ENCODE measurements at places on chromosomes 1 and 21. TPM values are rescaled to one million over a fixed set of nuclear protein-coding genes. Genes with fewer than 3 reads are reported as not detected.

CLDN19 gene
- total RNA-seq = not detected

ZNF672 gene
- total RNA-seq = 29.8 TPM

KCNH1 gene
- total RNA-seq = 0.10 TPM

ASCL5 gene
- total RNA-seq = not detected

SMG7 gene
- 70.2 TPM for total RNA-seq

ATP6V1G3 gene
- not detected for total RNA-seq

ARMH1 gene
- total RNA-seq = 4.1 TPM

SLC2A5 gene
- total RNA-seq = not detected

PPIAL4G gene
- total RNA-seq = 0.08 TPM

DNA sequence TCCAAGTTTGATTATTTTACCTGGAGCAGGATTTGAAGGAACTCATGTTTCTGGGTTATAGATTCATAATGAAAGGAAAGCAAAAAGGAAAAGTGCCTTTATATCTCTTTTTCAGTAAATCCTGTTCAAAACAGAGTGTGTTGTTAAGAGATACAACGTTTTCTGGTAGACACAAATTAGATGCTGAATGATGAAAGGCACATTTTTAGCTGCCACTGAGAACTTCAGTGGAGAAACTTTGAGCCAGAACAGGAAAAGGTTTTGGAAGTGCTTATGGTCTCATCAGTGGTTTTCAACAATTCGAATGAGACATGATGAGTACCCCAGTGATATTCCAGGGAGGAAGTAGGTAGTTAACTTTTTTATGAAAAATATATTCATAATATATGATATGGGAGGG lies 338.0 kb upstream of the C1orf87 start:
- no peak for DNase-seq

DNA sequence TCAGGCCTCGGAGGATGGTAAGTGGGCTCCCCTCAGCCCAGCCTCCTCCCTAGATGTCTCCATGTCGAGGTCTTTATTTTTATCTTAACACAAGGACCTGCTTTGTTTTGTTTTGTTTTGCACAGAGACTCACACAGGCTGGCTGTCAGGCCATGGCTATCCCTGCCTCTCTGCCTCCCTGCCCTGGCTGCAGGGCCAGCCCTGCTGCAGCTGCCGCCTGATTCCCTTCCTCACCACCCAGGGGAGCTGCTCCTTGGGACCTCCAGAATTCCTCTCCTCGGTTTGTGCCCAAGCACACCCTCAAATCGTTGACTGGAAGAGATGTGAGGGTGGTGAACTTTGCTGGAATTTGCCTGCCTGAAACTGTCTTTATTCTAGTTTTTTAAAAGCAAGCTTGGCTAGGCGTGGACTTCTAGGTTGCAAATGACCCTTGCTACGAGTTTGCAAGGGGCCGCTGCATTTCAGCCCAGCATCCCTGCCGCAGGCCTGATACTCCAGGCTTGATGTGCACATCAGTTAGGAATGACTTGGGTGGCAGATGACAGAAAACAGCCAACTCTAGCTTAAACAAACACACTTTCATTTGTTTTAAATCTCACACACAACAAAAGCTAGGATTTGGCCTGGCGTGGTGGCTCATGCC lies 37.1 kb downstream of the WNT9A start:
- DNase-seq = no peak

GRCh38 chr1:247204177-247204647 lies 32.4 kb upstream of the ZNF124 start:
- no peak for DNase-seq

GRCh38 chr21:41378849-41379248 lies 17.0 kb downstream of the MX2 start:
- no peak for DNase-seq

- DNase-seq = no peak
These were observed 106.8 kb downstream of the TOMM20 start for GRCh38 chr1:235021815-235022214.

DNA sequence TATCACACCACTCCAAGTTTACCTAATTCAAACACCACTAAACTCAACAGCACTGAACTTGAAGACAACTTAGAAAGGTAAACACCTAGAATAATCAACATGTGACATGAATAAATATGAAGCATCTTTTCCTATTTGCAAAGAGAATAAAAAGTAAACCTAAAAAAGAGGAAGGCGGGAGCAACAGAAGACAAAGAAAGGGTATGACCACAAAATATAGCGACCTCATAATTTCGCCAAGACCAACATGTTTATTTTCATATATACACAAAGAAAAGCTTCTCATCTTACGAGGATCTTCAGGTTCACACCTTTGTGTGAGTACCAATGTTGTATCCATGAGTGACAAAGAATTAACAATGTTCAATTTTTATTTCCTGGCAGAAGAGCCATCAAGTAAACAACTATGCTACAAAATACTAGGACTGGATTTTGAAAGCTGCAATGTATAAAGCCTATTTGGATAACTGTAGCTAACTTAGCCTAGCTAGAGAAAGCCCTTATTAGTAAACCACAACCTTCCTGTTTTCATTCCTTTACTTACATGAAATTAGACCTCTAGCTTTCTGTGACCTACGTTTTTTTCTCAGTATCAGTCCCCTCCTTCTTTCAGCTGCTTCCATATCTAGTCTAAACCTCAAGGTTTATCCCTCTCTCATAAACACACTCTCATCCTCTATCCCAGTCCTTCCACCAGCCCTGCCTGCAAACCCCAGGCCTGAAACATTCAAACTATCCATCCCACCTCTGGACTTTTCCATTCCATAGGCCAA lies 21.3 kb upstream of the PHTF1 start:
- DNase-seq = no peak

DNA sequence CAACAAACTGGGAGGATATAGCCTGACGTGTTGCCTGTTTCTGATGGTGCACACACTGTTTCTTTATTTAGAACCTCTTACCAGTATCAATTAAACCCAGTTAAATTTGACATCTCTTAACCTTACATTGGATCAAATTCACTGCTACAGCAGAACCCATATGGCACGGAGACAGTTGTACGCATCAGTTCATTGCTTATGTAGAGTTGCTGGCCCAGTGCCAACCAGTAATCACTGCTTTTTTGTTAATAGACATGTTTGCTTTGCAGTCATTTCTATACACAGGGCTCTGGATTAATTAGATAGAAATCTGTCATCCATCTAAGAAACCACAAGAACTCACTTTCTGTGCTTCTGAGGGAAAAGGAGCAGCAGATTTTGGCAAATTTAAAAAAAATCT lies 154.0 kb downstream of the RWDD3 start:
- no peak for DNase-seq

DNA sequence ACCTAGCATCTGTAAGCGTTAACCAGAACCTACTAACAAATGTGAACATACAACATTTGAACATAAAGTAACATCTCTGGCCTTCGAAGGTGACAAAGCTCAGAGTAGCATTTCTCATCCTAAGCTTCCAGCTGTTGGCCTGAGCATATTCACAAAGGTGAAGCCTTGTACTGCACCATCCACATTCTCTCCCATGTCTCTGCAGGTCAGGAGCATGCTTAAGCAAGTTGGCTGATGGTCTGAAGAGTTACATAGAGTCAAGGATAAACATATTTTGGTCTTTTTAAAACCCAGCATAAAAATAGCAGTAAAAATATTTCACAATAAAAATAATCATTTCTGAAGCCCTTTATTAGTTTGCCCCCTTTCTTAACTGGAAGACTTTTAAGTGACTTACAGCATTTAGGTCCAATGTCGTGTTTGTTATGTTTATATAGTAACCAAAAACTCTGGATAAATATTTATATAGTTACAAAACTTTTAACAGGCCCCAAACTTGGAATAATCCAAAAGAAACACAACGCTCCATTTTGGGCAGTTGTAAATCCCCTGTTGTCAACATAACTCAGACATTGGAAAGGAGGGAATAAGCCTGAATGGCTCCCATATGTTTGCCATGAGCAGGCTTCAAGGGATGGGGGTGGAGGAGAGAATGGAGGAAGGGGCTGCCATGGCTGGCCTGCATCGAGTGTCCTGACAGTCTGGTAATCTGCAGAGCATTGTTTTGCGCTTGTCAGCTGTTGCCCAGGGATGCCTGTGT lies 42.8 kb upstream of the ENAH start:
- DNase-seq = no peak

DNA sequence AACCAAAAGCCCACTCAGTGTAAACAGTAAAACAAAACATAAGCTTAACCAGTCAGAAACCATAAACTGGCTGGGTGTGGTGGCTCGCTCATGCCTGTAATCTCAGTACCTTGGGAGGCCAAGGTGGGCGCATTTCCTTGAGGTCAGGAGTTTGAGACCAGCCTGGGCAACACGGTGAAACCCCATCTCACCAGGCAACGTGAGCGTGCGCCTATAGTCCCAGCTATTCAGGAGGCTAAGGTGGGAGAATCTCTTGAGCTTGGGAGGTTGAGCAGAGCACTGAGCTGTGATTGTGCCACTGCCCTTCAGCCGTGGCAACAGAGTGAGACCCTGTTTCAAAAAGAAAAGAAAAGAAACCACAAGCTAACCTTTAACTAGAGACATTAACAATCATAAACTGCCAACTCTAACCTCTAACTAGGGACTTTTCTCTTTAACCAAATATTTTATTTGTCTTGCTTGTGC lies 13.1 kb upstream of the PRRC2C start:
- DNase-seq = no peak

GRCh38 chr1:65456481-65456880 lies 36.0 kb downstream of the LEPR start:
- no peak for DNase-seq

GRCh38 chr1:107795441-107795840 lies 169.5 kb downstream of the VAV3 start:
- DNase-seq = no peak

GRCh38 chr1:228364706-228365213 lies 41.9 kb downstream of the TRIM11 start:
- no peak for DNase-seq

DNA sequence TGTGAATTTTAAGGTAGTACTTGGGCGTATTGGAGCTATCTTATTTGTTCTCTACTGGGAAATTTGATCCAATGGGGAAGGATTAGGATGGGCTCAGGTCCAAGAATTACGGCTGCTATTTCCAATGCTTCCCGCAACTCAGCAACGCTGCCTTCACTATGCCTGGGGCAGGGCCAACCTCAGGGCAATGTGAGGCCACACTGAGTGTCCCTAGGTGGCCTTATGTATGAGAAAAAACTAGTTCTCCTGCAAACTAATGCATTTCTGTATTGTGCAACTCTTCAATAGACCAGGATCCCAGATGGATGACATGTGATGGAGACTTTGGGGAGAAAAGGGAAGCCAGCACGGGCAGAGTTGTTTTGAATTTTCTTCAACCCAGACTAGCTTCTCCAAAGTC lies 168.1 kb downstream of the DUSP10 start:
- DNase-seq = no peak

GRCh38 chr21:36127977-36128376 lies 6.9 kb upstream of the CBR3 start:
- no peak for DNase-seq

DNA sequence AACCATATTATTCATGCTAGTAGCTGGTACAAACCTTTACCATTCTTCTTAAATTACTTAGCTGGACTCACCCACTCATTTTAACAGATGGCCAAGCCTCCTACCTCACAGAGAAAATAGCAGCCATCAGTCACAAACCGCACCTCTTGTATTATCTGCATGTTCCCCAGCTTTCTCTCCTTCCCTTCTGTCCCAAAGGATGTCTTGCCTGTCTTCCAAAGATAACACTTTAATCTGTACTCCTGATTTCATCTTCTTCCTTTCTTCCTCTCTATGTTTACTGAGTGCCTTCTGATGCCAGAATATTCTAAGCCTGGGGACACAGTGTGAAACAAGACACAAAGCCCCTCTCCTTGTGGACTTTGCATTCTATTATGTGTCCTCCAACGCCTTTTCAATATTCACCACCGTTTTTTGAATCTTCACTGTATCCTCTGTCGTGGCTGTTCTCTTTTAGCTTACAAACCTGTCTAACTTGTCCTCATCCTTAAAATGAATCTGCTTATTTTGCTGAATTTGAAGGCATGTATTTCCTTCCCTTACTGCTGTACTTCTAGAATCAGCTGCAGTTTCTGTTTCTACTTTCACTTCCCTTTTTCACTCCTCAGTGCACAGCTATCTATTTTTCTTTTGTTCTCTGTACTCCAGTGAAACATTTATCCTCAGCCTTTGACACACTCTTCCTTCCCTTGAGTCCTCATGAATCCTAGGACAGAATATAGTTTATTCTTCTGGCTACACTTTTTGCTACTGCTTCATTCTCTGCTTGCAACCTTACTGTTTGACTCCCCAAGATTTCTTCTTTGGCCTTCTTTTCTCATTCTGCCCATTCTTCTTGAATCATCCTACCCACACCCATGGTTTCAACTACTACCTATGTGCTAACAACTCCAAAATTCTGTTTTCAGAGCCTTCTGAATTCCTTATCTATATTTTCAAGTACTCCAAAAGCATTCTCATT lies 216.9 kb upstream of the SAMSN1 start:
- no peak for DNase-seq

- DNase-seq = no peak
These were observed 156.5 kb upstream of the ZNHIT6 start for GRCh38 chr1:85864727-85865126.

- no peak for DNase-seq
These were observed 91.3 kb upstream of the HNRNPU start for GRCh38 chr1:244955661-244956060.

DNA sequence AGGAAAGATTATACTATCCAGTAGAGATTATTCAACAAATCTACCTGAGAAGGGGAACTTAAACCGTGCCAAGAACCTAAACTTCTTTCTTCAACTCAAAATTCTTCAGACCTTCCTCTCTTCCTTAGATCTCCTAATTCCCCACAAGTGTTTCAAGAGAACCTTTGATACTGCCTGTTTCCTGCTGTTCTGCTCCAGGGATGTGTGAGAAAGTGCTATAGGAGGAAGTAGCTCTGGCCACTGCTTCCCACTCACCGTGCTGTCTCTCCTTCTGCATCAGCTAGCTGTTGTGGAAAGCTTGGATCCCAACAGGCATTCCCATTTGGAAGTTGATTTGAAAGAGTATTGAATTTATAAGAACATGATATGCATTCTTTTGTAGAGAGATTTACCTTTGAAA lies 4.5 kb upstream of the NOS1AP start:
- no peak for DNase-seq

GRCh38 chr1:4305526-4306301 lies 348.7 kb upstream of the AJAP1 start:
- no peak for DNase-seq

- no peak for DNase-seq
These were observed 1.8 kb downstream of the PLEKHO1 start for GRCh38 chr1:150151291-150152181.

All from endothelial cell (in vitro differentiated cells).